ENCODE measurements at places on chromosomes 3 and 15.

DNA sequence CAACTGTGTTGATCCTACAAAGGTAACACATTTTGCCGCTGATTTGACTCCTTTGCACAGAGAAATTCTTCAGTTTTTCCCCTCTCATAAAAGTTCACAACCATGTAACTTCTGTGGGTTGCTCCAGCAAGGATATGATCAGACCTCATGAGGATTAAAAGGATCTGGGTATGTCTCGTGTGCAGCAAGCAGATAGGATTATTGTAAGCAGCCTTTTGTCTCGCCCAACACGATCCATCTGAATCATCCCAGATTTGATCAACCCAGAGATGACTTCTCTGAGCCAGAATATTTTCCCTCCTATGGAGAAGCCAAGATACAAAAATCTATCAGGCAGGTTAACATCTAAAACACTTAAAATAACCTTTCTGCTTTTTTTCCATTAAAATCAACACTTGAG, 12.8 kb upstream of the BNIP2 start:
- no peak for DNase-seq

DNA sequence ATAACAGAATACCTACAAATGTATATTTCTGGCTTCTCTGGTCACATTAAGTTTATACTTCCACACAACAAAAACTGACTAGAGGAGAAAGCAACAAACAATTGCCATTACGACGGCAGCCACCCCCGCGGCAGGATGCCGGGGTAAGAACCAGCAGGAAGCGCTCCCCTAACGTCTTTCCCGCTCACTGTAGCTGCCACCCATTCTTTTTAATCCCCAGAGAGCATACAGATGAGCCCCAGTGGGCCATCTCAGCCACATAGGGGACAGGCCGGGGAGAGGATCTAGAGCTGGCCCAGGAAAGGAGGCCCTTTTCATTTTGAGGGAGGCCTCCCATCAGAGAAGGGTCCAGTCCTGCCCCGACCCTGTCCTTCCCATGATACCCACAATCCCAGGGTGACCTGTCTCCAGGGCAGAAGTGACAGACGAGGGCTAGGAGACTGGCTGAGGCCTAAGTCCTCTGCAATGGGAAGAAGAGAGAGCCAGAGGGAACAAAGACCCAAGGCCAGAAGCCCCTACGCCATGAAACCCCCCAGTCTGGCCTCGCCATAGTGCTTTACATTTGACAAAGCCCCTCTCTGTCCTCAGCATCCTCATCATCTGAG, 3.6 kb upstream of the CALML4 start:
- no peak for DNase-seq

- DNase-seq: no peak
Observed at GRCh38 chr3:16374047-16374934, 109.3 kb downstream of the OXNAD1 start.

GRCh38 chr15:80790236-80790635, 11.1 kb downstream of the CEMIP start:
- no peak for DNase-seq

DNA sequence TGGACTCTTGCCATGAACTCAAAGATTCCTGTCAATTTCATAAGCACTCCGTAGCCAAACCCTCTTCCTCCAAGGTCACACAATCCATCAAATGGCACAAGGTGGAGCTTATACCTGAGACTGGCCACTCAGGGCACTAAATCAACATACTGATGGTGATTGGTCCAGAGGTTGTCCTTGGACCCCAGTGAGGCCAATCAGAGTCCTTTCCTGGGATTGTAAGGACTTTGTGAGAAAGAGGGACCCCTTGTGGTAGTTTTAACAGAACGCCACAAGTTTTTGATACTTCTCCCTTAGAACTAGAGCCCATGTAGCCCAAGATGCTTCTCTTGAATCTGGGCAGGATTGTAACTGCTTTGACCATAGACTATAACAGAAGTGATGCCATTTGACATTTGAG, 44.4 kb upstream of the LARS2 start:
- DNase-seq: no peak

DNA sequence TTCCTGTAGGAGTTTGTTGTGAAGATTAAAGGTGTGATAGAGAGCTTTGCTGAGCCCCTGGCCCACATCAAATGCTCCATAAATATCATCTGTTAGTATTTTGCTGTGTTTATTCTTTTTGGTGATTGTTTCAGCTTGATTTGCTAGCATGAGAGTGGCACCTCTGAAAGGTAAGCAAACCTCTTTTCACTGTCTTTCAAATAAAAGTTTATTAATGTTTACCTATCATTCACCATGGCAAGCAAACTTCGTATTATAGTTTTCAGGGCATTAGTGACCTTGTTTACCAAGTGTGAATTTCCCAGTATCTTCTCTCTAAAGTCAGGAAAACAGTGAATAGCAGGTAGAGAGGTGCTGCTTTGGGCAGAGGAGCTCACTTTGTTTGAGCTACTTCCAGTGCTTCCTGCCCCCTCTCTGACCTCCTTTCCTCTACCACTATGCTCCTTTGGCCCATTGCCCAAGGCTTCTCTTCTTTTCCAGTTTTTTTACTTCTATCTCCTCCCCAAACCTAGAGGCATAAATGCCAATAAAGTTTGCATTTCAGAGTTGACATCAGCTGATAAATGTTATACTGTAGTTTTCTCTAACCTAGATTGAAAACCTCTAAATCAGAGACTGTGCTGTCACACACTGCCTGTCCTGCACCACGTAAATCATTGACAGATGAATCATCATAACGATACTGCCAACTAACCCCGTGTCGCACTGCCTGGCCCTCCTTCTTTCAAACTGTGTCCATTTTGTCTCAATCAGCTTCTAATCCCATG, 569.0 kb downstream of the TUSC7 start:
- peak; percentile 33 for DNase-seq

DNA sequence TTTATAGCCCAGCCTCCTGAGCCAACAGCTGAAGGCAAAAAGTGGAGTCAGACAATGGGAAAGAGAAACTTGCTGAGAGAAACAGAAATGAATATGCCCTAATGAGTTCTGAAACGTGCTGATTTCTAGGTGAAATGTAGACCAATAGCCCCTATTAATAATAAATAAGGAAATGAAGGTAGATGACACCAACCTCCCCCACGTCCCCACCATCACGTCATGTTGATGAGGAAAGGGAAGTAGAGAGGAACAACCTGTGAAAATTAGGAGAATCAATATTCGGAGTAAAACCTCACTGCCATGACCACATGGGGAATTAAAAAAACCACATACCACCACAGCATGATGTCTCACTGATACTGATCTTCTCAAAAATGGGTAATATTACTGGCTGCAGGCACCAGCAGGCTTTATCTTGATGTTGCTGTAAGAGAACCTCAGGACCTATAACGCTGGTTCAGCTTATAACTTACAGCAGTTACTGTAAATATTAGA, 64.0 kb downstream of the KAT2B start:
- DNase-seq: no peak

DNA sequence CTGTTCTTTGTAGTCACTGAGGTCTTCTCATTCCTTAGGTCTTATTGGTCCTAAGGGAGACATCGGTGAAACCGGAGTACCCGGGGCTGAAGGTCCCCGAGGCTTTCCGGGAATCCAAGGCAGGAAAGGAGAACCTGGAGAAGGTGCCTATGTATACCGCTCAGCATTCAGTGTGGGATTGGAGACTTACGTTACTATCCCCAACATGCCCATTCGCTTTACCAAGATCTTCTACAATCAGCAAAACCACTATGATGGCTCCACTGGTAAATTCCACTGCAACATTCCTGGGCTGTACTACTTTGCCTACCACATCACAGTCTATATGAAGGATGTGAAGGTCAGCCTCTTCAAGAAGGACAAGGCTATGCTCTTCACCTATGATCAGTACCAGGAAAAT, 11.6 kb downstream of the ADIPOQ start:
- DNase-seq: no peak

DNA sequence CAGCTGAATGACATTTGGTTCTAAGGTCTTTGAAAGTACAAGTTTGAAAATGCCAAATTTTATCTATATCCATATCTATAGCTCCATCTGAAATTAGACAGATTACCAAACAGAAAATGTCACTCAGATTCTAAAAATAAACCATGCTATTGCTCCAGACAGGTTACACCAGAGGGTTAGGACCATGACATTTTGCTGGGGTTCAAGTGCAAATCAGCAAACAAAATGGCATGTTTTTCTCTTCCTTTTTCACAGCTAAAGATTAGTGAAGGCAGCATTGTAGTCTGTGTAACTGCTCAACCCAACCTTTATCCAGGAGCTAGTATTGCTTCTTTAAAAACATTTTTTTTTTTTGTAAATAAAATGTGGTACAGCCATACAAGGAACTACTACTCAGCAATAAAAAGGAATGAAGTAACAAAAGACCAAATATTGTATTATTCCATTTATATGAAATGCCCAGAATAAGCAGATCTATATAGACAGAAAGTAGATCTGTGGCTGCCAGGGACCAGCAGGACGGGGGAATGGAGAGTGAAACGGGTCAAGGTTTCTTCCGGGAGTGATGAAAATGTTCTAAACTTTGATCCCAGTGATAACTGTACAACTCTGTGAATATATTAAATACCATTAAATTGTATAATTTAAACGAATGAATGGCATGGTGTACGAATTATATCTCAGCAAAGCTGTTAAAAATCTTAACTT, 18.2 kb downstream of the VGLL4 start:
- no peak for DNase-seq

- DNase-seq: peak; percentile 13
Observed at GRCh38 chr3:117756563-117756962, 1047.0 kb downstream of the TUSC7 start.

DNA sequence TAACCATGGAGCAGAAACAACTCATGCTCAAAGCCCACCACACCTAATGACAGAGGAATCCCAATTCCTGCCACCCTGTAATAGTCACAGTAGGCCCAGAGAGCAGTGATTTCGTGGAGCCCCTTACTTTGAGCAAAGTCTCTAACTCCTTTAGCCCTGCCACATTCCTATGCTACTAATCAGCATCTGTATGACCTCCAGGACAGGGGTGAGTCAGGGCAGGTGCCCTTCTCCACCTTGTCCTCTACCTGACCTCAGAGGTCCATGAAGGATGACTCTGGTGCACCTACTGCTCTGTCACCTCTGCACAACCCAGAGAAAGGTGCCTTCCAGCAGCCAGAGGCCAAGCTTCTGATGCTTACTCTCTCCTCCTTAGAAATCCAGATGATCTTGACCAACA, 6.1 kb upstream of the SCG3 start:
- DNase-seq: no peak

DNA sequence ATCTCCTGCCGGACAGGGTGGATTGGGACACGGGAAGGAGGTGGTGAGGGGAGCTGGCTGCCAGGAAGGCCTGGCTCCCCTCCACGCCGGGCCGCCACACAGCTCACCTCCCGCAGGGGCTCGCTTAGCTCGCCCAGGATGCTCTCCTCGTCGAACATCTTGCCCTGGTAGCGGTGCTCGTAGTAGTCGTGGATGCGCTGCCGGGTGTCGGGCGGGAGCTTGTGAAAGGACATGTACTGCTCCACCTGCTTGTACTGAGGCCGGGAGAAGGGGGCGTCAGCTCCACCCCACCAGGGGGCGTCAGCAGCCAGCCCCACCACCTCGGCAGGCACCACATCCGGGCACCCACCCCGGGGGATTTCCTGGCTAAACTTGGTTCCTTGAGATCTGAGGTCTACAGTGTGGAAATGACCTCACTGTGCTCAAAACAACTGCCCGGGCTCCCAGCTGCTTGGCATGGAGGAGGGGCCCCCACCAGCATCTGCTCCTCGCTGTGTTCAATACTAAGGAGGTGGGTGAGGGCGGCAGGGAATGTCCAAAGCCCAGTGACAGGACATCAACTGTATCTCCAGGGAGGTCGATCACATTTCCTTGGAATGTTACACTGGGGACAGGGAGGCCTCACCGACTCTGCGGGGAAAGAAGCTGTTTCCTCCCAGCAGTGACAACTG, 43.4 kb downstream of the HCN4 start:
- DNase-seq: no peak

DNA sequence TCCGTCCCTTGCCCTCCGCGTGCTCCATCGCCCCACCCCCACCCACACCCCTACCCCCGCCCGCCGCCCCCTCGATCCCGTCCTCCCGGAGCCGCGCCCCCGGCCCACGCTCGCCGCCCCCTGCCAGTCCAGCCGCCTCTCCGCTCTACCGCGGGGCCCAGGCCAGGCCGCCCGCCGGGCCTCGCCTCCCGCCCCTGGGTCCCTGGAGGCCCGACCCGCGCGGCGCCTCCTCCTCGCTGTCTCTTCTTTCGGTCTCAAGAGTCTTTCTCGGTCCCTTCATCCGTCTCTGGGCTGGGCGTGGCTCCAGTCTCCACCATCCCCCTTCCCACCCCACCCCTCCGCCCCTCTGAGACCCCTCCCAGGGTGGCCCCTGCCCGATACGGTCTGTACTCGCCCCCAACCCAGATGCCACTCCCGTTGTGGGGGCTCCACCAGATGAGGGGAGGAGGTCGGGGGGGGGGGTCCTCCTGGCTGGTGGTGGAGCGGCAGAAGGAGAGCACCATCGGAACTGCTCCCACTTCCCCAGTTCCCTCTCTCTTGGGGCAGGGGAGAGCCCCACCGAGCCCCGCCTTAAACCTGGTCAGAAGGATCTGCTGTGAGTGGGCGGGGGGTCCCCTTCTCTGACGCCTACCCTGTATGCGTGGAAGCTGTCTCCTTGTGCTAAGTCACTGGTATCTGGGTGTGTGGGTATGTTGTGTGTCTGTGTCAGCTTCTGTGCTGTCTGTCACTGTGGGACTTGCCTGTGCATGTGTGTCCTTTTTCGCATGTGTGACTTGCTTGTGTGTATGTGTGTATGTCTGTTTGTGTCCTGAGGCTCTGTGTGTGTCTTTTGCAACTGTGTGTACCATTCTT, 1.0 kb downstream of the PRKCD start:
- peak; percentile 84 for DNase-seq

DNA sequence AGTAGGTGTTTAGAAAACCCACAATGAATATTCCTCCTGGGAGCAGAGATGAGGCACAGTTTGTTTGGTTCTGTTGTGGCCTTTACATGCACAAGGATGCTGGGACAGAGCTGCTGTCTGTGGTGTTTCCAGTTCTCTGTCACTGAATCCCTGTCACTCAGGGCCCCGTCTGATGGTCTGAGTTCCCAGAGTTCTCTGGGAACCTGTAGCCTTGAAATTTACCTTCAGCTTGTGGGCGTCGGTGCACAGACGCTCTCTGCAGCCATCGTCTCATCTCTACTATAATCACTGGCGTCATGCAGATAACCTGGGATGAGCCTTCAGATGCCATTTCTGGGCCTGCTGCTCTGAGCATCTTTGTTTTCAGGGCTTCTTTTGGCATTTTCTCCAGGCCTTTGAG, 81.9 kb downstream of the LRRK1 start:
- no peak for DNase-seq

DNA sequence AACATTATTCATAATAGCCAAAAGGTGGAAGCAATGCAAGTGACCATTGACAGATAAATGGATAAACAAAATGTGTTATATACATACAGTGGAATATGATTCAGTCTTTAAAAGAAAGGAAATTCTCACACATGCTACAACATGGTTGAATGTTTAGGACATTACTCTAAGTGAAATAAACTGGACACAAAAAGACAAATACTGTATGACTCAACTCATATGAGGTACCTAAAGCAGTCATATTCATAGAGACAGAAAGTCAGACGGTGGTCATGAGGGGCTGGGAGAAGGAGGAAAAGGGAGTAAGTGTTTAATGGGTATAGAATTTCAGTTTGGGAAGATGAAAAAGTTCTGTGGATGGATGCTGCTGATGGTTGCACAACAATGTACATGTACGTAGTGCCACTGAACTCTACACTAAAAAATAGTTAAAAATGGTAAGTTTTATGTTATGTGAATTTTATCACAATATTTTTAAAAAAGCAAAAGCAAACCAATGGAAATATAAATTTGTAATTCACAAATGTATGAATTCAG, 5.3 kb downstream of the TXNRD3 start:
- DNase-seq: no peak
